ENCODE measurements at places on chromosomes 16 and 17. TPM values are rescaled to one million over a fixed set of nuclear protein-coding genes. Genes with fewer than 3 reads are reported as not detected.

GRCh38 chr17:27888067-27888466 lies 5.1 kb downstream of the LYRM9 start:
- no peak for DNase-seq
- H3K27ac ChIP-seq: no peak overlapping the region
- H3K36me3 ChIP-seq: no peaks in the 10 kb centered on the region
- H3K4me3 ChIP-seq: no peak overlapping the region
- H3K27me3 ChIP-seq: no peaks in the 10 kb centered on the region
- peaks cover 4% of the 10 kb centered on the region for H3K4me1 ChIP-seq

DNA sequence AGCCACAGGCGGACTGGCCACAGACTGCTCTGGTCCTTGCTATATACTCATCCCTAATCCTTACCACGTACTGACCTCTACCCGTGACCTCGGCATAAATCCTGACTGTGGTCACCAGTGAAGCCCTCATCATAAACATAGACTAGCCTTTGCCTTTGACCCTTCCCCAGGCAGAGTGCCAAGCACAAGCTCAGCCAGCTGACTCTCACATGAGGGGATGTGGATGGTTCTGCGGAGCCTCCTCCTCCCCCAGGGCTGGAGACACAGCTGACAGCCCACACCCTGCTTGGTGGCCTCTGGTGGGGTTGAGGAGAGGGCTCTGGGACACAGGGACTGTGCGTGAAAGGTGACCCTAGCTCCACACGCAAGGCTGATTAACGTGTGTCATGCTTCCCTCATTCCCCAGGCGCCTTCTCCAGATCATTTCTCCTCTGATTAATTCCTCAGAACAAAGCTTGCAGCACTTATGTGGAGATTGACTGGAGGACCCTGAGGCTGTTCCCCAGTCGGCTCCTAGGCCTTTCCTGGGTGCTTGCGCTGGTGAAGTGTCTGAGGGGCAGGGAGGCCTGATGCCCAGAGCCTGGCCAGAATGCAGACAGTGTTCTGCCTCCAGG lies 241.5 kb upstream of the NLRP1 start:
- no peak overlapping the region for H3K27ac ChIP-seq
- peaks cover 8% of the 10 kb centered on the region for H3K4me1 ChIP-seq
- H3K4me3 ChIP-seq: no peak overlapping the region
- DNase-seq: peak; percentile 45
- H3K27me3 ChIP-seq: no peaks in the 10 kb centered on the region

DNA sequence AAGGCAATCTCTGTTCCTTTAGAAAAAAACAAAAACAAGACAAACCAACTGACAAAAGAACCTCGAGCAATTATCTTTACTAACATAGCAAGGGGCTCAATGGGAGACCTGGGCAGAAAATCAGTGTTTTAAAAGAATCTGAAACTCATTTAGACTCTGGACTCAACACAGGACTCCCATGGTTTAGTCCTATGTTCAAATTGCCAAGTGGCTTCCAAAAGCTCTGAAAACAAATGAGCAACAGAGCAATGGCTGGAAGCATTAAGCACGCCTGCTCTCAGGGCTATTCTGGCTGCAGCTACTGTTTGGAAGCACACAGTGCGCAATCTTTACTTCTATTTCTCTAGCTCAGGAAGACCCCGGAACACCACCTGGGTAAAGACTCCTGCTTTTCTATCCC lies 162.0 kb downstream of the AATF start:
- H3K36me3 ChIP-seq: peaks cover 38% of the 10 kb centered on the region
- no peak for DNase-seq

DNA sequence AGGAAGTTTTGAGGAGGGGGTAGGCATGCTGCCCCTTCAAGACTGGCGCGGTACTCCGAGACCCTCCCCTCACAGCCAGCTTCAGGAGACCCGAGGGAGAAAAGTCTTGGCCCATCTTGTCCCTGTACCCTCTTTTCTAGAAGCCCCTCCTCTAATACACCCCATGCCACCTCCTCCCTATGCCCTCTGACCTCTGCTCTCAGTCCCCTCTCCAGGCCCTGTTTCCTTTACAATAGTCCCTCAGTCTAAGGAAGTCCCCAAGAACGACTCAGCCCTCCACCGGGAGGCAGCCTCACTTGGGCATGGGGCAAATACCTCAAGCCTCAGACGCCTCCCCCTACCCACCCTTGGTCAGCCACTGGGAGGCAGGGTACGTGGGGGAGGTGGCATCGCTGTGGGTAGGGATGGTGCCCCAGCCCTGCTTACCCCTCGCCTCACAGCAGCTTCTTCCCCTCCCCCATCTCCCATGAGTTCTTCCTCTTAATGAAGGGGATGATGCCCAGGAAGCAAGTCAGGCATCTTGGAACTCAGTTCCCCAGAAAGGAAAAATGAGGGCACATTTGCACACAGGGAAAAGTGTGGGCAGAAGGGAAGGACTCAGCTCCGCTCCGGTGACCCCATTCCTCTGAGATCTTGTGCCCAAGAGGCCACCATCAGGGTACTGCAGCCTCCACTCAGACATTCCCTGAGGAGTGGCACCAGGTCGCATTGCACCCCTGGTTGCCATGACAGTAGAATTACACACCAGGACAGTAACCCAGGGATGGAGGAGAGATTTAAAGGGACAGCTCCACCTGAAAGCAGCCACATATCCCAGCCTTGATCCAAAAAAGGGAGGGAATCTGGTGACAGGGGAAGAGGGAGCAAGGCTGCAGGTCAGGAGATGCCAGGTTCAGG lies 6.2 kb downstream of the MPP2 start:
- H3K4me1 ChIP-seq: peaks cover 10% of the 10 kb centered on the region
- peak overlapping the region; percentile 70 for H3K4me3 ChIP-seq
- peak; percentile 35 for DNase-seq
- H3K27ac ChIP-seq: no peak overlapping the region
- H3K27me3 ChIP-seq: peaks cover 12% of the 10 kb centered on the region

DNA sequence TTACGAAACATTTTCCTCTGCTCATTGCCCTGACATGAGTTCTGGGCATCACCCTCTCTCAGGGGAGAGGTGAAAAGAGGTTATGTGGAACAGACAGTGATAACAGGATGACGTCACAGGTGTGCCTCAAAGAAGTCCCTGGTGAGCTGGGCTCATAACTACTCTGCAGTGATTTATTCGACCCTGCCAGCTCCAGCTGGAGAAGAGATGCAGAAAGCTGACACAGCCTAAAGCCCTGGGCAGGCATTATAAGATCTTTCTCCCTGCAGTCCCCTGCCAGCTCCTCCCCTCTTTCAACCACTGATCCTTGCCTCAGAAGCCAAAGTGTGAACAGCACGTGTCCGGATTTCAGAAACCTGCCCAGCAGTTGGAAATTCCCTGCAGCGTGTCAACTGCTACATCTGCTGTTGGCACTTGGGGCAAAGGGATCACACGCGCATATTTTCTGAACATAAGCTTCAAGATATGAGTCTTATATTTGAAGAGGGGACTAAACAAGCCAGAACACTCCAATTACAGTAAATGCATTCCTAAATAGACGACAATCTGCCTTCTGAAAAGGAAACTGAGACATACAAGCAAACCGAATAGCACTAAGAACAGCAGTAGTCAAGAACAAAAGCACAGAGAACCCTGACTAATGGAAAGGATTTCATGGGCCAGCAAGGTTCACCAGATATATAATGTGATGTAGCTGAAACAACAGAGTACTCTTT lies 80.5 kb downstream of the SMG6 start:
- no peak overlapping the region for H3K4me3 ChIP-seq
- H3K4me1 ChIP-seq: peaks cover 19% of the 10 kb centered on the region
- DNase-seq: peak; percentile 60
- H3K27me3 ChIP-seq: no peaks in the 10 kb centered on the region
- H3K27ac ChIP-seq: peak overlapping the region; percentile 59

DNA sequence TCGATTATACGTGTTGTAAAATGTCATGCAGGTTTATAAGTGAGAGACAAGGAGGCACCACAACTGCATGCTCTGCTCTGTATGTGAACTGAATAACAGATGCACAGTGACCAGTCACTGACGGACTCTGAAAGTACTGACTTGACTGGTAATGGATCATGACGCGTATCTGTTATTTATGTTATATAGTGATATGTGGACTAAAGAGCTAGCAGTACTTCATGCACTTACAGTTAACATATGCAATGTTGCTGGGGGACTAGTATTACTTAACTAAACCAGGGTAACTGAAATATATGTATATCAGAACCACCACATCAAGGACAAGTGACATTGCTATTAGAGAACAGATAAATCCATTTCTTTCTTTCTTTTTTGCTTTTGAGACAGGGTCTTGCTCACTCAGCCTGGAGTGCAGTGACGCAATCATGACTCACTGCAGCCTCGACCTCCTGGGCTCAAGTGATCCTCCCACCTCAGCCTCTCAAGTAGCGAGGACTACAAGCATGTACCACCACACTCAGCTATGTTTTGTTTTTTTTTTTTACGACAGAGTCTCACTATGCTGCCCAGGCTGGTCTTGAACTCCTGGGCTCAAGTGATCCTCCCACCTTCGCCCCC lies 17.2 kb downstream of the COIL start:
- H3K36me3 ChIP-seq: peaks cover 37% of the 10 kb centered on the region
- no peak overlapping the region for H3K4me3 ChIP-seq
- H3K27me3 ChIP-seq: no peaks in the 10 kb centered on the region
- peak; percentile 66 for DNase-seq

DNA sequence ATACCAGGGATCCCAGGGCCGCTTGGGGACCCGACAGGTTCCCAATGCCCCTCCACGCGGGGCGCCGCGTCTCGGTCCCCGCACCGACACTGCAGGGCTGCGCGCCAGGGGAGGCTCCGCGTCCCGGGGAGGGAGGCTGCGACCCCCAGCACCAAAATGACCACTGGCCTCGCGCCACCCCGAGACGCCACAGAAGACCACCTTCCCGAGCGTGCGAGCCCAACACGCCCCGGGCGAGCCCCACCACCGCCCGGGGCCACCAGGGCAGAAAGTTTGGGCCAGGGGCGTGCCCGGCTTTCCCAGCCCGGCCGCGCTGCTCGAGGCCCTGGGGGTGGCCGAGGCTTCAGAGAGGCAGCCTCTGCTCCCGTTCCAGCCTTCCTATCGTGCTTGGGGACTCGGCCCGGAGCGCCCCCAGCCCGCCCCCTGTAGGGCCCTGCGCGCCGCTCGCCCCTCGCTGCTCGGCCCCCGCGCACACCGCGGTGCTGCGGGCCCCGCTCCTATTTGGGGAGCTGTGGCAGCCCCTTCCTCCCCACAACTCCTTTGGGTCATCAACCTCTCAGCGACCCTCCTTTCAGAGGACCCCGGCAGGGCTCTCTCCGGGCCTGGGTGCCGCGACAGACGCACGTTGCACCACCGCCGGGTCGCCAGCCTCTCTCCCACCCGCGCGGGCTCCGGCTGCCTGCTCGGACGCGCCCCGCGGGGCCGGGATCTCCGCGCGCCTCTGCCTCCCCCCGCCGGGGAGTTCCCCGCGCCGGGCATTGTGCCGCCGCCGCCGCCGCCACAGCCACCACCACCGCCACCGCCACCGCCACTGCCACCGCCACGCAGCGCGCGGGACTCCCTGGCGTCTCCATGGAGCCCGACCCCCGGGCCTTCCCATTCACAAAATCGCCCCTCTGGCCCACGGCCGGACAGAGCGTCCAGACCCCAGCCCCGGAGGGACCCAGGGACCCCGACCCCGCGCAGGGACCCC lies 892 bp downstream of the RBFOX3 start:
- peaks cover 44% of the 10 kb centered on the region for H3K27me3 ChIP-seq
- no peak overlapping the region for H3K4me3 ChIP-seq
- DNase-seq: no peak
- H3K36me3 ChIP-seq: no peaks in the 10 kb centered on the region
- H3K27ac ChIP-seq: no peak overlapping the region

- H3K36me3 ChIP-seq: peaks cover 21% of the 10 kb centered on the region
- H3K27me3 ChIP-seq: no peaks in the 10 kb centered on the region
- H3K4me1 ChIP-seq: peaks cover 38% of the 10 kb centered on the region
- no peak overlapping the region for H3K4me3 ChIP-seq
- DNase-seq: peak; percentile 78
Observed at GRCh38 chr16:2518823-2519710, 1.1 kb upstream of the AMDHD2 start.

Gene CCDC92B
- total RNA-seq: not detected

DNA sequence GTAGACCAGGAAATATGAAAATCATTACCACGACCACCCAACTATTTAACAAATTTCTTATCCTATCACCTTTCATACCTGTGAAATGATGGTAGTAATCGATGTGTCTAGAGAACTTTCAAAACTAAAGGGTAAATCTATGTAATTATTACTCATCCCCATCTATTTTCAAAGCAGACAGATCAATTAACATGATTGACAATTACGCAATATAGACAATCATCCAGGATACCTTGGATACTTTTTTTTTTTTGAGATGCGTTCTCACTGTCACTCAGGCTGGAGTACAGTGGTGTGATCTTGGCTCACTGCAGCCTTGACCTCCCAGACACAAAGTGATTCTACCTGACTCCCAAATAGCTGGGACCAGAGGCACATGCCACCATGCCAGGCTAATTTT lies 4.0 kb upstream of the C16orf46 start:
- H3K36me3 ChIP-seq: peaks cover 5% of the 10 kb centered on the region
- DNase-seq: no peak
- no peak overlapping the region for H3K4me3 ChIP-seq
- H3K4me1 ChIP-seq: peaks cover 11% of the 10 kb centered on the region
- no peak overlapping the region for H3K27ac ChIP-seq

GRCh38 chr16:1466054-1466453 lies 8.8 kb downstream of the CLCN7 start:
- H3K4me1 ChIP-seq: peaks cover 12% of the 10 kb centered on the region
- no peaks in the 10 kb centered on the region for H3K36me3 ChIP-seq
- DNase-seq: no peak
- H3K4me3 ChIP-seq: no peak overlapping the region
- H3K27ac ChIP-seq: no peak overlapping the region

- H3K4me1 ChIP-seq: peaks cover 33% of the 10 kb centered on the region
- H3K27me3 ChIP-seq: no peaks in the 10 kb centered on the region
- DNase-seq: peak; percentile 98
- peaks cover 34% of the 10 kb centered on the region for H3K36me3 ChIP-seq
- H3K27ac ChIP-seq: peak overlapping the region; percentile 68
Observed at GRCh38 chr17:57868007-57868909, 18.4 kb upstream of the MRPS23 start.

- H3K36me3 ChIP-seq: no peaks in the 10 kb centered on the region
- no peak for DNase-seq
- no peaks in the 10 kb centered on the region for H3K4me1 ChIP-seq
Observed at GRCh38 chr17:53538129-53538617, 284.6 kb upstream of the KIF2B start.

DNA sequence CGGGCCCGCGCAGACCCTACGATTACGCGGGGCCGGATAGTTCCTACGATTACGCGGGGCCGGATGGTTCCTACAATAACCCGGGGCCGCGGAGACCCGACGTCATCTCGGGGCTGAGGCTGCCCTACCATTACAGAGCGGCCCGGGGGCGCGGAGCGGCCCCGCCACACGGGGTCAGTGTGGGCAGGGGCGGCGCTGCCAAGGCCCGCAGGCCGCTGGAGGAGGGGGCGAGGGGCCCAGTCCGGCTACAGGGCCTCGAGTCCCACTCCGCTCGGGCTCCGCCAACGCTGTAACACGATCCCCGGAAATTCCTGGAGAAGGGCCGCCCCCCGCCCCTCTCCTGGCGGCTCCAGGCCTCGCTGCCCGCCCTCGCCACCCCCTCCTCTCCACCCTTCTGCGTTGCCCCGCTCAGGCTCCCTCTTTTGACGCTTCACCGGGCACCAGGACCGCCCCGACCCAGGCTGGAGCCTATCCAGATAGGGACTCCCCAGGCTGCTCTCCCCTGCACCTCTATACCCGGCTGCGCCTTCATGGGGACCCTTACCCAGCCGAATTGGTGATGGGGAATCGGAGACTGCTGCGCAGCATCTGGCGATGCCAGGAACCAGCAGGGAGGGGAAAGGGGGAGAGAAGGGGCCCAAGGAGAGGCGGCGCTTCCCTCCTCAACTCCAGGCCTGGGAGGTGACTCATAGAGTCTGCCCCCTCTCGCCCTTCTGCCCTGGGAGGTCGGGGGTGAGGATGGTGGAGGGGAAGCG lies at the start of gene RAB34:
RAB34 (minus strand) TSS at position 291 of the 755 bp plus-strand sequence. CDS start 602 bp downstream, outside the sequence.
- peaks cover 47% of the 10 kb centered on the region for H3K4me1 ChIP-seq
- peak within 1 kb of the TSS; percentile 91 for H3K4me3 ChIP-seq
- H3K27ac ChIP-seq: peak within 1 kb of the TSS; percentile 73
- H3K27me3 ChIP-seq: no peaks in the 10 kb centered on the region

Data from osteoblast (primary cell).